ENCODE measurements at places on chromosomes 7 and 10. TPM values are rescaled to one million over a fixed set of nuclear protein-coding genes. Genes with fewer than 3 reads are reported as not detected.

Gene ASZ1
- polyA plus RNA-seq, result not detected

Gene TRIM73
- 4.2 TPM for polyA plus RNA-seq

DNA sequence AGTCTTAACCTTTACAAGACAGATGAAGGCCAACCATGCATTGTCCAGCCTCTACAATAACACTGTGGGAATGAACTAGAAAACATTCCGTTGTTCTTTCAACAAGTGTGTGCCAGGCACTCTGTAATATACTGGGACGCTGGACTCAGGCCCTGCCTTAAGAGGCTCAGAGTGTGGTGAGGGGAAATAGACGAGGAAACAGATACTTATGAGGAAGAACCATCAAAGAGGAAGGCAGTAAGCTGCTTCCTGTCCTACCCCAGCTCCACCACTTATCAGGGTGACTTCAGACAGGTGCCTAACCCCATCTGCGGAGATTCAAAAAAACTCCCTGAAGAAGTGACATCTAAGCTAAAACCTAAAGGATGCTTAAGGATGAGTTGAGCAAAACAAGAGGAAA lies 8.9 kb upstream of the TRIM8 start:
- DNase-seq, result no peak

GRCh38 chr10:49408519-49409306 lies 12.8 kb upstream of the DRGX start:
- peak; percentile 42 for DNase-seq

Gene EEPD1
- polyA plus RNA-seq, result 5.4 TPM

- DNase-seq, result no peak
These were observed 23.3 kb upstream of the SMARCD3 start for GRCh38 chr7:151271699-151272355.

DNA sequence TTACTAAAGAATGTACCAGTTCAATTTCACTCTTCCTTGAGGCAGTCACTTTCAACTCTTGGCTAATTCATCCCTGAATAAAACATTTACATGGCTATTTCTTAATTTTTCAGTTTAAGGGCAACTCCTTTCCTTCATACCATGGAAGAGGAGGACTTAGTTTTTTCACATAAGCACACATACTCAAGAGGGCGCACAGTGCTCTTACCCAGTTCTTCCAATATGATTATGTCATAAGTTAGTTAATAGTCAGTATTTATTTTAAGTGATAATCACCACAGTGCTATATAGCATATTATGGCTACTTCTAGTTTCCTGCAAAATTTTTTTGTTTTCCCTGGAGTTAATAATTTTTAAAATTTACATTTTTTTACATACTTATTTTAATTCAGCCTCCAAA lies 58.6 kb downstream of the SND1 start:
- DNase-seq, result no peak

GRCh38 chr7:22876986-22877729 lies 54.5 kb upstream of the TOMM7 start:
- DNase-seq, result no peak

Gene DYNC1I1
- 0.48 TPM for polyA plus RNA-seq

DNA sequence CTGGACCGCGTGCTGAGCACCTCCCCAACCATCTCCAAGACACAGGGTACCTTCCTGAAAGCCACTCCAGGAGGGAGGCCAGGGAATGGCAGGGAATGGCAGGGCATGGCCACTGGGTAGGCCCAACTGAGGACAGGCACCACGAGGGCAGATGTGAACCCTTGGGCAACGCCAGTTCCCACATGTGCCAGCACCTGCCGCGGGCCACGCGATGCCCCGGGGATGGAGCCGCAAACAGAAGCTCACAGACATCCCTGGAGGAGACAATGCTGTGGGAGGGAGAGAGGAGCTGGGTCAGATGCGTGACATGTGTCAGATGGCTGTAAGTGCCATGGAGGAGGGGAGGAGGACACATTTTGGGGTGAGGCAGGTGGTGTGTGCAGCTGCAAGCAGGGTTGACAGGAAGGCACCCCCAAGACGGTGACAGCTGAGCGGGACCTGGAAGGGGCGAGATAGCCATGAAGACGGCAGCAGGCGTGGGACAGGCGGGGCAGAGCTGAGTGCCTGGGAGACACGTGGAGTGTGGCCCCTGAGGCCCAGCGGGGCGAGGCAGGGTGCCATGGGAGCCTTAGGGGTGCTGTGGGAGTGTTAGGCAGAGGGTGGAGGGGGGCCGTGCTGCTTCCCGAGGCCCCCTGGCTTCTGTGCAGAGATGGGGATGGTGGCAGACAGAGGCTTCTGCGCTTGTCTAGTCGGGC lies 27.7 kb downstream of the IQCE start:
- DNase-seq, result no peak

Gene ITGB8
- 43.1 TPM for polyA plus RNA-seq

Gene HDAC9
- polyA plus RNA-seq, result 8.4 TPM

- DNase-seq, result no peak
These were observed 6.9 kb upstream of the PFKFB3 start for GRCh38 chr10:6195846-6196245.

DNA sequence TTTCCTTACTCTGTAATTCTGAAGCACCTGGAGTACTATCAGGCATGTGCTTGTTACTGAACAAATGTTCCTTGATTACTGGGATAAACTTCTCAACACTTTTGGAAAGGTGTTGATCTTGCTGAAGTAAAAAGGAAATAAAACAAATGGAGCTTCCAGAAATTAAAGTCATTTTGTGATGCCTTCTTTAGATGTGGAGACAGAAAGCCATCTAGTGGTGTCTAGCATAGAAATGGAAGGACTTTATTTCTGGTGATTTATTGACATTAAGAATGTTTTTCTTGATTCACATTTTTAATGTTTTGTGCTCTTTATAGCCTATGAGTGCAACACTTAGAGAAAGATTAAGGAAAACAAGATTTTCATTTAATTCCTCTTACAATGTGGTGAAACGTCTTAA lies 1.4 kb downstream of the SFR1 start:
- no peak for DNase-seq

Gene OPN1SW
- polyA plus RNA-seq, result 1.9 TPM

- DNase-seq, result no peak
These were observed 10.0 kb upstream of the TSPAN33 start for GRCh38 chr7:129134356-129134987.

DNA sequence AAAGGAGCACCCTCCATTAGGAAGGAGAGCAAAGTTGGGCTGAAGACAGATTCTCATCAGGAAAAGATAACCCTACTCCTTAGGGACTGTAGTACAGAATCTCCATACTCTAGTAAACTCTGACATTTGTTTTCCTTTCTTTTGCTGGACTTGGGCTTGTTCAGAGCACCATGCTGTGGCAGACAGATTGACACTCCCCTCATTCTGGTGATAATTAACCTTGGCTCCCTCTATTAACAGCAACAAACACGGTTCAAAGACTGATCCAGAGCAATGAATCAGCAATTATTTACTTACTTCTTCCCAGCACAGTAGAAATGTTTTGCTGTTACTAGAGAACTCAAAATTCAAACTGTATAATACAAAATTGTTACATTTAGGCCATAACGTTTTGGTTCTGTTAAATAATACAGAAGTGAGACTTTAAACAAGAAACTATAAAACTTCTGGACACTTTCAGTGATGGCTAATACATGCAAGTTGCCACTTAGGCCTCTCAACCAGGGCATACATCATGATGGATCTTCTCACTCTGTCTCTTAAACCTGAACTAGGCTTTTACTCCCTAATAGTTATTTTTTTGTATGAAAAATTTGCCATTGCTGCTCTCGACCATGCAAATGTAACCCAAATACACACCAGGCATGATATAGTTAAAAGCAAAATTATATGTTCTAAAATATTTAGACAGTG lies 639.0 kb downstream of the IPMK start:
- peak; percentile 41 for DNase-seq

DNA sequence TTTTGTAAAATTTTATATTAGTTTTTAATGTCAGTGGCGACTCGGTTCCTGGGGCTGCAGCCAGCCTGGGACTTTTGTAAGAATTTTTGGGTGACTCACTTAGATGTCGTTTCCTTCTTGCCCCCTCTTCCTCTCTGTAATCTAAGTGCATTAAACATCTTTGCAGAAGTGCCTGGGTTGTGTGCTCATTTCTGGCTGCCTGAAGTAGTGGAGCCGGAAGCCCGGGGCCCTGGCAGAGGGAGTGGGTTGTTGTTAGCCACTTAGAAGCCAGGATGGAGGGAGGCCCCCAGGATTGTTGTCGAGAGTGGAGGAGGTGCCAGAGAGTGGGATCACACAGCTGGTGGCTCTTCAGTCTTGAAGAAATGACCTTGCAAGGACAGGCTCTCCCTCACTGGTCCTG lies 11.0 kb upstream of the TRIM8 start:
- DNase-seq, result no peak

DNA sequence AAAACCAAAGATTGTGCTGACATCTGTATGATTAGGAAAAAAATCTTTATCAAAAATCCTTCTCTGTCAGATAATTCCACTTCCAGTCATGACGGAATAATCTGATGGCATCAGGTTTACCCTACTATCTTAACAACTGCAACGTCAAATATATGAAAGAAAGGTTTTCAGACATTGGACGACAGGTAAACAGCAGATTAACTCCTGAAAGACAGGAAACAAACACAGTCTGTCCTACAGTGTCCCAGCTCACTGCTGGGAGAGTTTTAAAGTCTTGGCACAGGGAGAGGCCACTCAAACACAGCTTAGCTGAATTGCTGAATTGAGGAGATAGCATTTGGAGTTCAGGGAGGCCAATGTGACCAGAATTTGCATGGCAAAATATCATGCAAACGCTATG lies 186.3 kb upstream of the KCTD7 start:
- no peak for DNase-seq

DNA sequence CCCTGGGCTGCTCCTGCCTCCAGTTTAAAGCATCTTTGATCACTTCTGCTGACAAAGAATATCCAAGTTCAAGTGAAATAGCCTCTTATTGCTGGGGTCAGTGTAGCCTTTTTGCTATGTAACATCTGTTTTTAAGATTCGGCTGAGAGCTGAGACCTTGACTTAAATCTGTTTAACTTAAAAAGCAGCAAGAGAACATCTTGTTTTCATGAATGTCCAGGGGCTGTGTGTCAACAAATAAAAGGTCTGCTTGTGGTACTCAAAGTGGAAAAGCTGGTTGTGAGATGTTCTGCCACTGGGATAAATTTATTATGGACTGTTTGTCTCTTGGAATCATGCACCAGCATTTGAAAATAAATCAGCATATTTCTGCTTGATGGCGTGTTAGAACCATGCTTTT lies 73.2 kb downstream of the CALD1 start:
- DNase-seq, result no peak

Gene GPR141
- polyA plus RNA-seq, result 0.40 TPM

GRCh38 chr7:34096198-34096651 lies 190.9 kb downstream of the BMPER start:
- DNase-seq, result peak; percentile 63
